ENCODE measurements at places on chromosomes 12 and 14.

- no peak for DNase-seq
These were observed 49.2 kb downstream of the TESPA1 start for GRCh38 chr12:54935235-54935951.

DNA sequence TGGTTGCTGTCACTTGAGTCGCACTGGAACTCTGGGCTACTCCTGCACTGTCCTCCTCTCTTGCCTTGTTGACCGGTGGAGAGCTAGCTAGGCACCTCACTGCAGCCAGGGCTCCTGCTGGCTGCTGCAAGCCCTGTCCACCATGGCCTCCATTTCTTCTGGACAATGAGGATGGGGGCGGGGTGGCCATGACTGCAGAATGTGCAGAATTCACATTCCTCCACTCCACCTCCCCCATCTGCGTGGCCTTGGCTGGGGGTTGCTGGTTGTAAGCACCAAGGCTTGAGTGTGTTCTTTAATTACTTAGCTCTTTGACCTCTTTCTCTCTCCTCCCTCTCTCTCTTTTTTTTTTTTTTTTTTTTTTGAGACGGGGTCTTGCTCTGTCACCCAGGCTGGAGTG, 248.5 kb downstream of the PCNX1 start:
- no peak for DNase-seq

- DNase-seq: no peak
These were observed 123.1 kb upstream of the PRMT8 start for GRCh38 chr12:3367750-3368444.

- no peak for DNase-seq
These were observed 173.1 kb downstream of the SLC38A4 start for GRCh38 chr12:46652692-46653091.

DNA sequence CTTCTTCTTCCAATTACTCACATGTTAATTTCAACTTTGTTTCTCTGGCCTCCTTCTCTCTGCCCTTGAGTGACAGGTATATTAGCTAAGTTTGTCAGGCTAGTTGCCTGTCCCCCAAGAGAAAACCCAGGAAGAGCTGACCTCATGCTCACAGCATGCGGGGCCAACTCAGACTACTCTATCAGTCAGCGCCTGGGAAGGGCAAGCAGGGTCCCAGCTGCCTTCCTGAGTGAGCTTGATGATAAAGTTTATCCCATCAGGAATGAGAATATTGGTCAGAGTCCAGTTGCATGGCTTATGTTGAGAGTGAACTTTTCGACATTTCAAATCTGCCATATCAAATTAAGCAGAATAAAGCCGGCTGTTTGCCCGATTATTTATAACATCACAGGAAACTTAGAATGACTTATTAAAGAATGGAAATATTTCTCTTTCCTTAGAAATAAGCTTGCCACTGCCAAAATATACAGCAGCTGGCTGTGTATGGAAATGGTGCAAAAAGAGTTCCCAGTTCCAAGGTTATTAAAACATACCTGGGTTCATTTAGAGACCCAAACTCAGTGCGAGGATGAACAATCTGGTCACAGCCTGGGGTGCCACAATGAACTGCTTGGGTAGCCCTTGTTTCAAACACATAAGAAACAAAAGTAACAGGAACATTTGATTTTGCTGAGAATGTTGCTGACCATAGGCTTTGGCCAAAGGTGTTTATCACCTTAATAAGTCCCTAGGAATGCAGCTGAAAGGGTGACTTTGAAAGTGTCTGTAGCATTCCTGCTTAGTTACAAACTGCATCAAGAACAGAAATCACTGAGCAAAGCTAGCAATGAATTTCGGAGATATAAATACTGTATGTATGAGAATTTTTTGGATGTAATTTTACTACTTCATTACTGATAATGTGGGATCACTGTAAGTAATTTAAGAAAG, 1553.8 kb upstream of the FLRT2 start:
- no peak for DNase-seq

GRCh38 chr14:99566390-99567354, 37.3 kb downstream of the CCDC85C start:
- DNase-seq: peak; percentile 64

- DNase-seq: no peak
These were observed 10.9 kb upstream of the OTX2 start for GRCh38 chr14:56821177-56821576.

DNA sequence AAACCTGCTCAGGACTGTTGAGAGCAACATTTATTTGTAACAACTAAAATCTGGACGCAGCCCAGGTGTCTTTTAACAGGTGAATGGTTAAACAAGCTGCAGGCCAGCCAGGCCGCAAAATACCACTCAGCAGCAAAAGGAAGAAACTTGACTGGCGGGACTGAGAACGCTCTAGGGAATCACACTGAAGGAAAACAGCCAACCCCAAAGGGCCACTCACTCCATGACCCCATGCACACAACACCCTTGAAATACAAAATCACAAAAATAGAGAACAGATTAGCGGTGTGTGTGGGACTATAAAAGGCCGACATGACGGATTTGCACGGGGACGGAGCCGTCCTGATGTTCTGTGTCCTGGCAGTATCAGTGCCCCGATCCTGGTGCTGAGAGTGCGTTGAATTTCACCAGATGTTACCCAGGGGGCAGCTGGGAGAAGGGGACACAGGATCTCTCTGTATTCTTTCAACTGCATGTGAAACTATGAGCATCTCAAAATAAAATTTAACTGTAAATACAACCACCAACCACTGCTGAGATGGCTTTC, 23.0 kb downstream of the VPS37B start:
- DNase-seq: no peak

DNA sequence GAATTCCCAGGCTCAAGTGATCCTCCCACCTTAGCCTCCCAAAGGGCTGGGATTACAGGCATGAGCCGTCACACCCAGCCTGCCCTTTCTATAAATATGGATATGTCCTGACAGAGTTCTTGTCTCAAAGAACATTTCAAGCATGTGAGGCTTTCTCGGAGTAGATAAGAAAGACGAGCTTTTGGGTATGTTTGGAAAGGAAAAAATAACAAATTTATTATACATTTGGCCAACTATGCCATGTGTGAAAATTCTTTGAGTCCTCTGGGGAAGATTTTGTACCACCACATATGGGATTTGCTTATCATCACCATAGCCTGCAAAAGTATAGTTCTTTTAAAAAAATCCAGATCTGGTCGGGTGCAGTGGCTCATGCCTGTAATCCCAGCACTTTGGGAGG, 23.7 kb upstream of the MYBPC1 start:
- DNase-seq: no peak

DNA sequence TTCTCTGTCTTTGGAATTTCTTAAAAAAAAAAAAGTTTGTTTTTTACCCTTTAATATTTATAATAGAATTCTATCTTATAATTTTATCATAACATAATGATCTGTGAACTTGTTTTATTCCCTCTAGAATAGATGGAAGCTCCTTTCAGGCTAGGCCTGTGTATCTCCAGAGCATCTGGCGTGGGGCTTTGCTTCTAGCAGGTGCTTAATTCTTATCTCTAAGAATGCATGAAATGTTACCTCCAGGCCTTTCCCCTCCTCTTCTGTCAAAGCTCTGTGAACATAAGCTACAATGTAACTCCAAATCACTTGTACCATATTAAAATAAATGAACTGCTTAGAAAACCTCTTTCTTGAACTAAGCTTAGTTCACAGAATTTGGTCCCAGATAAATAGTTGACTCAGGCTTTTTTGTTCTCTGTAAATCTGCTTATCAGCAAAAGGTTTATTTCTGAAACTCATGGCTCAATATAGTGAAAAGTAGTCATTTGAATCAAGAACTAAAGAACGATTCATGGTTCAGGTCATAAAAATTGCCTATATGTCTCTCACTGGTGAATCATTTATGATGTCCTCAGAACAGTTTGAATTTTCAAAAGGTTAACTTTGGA, 407.1 kb downstream of the TRHDE start:
- DNase-seq: no peak

GRCh38 chr12:53427905-53428594, 4.4 kb downstream of the AMHR2 start:
- no peak for DNase-seq

DNA sequence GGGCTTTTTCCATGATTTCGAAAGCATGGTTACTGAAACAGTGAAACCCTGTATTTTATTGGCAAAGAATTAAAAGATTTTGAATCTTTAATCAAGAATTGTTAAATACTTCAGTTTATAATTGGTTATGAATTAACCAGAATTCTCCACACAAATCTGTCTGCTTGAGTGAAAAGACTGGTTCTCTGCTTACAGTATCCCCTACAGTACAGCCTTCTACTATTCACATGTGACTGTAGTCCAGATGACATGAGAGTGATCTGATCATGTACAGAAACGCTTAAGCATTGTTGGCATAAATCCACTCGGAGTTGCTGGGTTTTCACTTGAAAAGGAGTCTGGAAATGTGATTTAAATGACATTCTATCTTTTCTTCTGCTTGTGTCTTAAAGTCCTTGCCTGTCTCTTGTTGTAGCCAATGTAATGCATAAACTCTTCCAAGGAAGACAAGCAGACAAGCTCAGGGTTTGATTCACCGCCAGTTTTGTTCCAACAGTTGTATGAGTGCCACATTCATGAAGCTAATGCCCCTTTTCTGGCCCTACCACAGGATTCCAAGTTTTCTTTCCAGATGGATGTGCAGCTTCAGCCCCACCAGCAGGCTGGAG, 222.0 kb upstream of the LRIG3 start:
- DNase-seq: no peak

DNA sequence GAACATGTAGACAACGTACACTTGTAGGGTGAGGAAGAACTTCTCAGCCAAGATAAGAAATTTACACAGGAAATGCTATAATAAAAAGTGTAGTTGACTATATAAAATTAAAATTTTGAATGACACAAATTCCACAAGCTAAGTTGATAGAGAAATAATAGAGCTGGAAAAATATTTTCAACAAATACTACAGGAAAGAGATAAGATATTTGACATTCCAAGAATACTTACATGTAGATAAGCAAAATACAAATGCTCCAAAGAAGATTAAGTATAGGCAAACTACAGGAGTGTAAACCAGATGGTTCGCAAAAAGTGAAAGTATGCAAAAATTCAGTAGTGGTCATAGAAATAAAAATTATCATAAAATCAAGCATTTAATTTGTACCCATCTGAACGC, 49.2 kb upstream of the ANP32D start:
- no peak for DNase-seq

DNA sequence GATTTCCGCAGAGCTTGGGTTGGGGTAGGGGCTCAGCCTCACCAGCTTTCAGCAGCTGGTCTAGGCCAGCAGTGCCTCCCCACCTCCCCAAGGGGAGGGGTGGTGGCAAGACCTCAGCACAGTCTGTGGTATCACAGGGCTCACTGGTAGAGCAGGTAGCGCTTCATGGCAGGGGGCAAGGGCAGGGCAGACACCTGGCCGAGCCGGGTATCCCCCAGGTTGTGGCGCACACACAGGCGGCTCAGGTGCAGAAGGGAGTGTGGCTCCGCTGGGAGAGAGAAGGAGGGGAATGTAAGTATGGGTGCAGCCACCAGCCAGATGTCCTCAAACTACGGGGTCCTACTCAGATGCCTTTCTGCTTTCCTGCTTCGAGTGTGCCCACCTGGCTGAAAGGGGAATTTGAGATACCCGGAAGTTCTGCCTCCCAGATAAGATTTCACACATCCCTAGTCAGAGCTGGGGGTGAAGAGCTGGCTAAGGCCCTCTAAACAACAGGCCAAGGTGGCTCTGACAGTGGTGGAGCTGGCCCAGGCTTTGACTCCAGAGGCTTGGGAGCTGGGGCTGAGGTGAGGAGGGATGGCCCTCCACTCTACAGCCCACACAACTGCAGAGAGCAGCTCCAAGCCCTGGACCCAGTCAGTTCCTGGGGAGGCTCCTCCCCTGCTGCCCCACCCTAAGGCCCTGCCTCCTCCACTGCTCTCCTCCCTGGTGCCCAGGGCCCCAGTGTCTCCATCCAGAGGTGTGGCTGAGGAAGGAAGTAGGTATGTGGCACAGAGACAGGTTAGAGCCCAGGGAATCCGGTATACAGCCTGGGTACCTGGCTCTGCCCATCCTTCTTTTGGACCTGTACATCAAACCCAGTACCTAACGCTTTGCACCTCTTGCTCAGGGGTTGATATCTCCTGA, 1.8 kb downstream of the SPSB2 start:
- DNase-seq: peak; percentile 77

DNA sequence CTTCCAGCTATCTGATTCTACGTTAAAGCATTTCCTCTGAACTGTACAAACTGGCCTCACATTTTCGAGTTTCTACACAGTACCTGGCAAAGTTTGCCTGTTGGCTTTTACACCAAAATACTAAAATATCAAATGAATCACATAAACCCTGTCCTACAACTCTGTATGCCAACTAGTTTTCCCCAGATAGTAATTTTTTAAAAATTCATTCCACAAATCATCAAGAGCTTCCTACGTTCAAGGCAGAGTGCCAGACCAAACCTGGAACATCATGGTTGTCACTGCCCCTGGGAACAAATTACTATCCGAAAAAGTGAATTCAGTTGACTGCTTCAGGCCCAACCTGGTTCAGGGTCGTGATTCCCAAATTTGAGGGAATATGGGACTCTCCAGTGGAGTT, 2.1 kb downstream of the TMEM30B start:
- DNase-seq: no peak

GRCh38 chr14:58977366-58977765, 211.1 kb upstream of the DAAM1 start:
- DNase-seq: no peak

GRCh38 chr14:90819734-90820393, 3.6 kb upstream of the TTC7B start:
- DNase-seq: no peak

DNA sequence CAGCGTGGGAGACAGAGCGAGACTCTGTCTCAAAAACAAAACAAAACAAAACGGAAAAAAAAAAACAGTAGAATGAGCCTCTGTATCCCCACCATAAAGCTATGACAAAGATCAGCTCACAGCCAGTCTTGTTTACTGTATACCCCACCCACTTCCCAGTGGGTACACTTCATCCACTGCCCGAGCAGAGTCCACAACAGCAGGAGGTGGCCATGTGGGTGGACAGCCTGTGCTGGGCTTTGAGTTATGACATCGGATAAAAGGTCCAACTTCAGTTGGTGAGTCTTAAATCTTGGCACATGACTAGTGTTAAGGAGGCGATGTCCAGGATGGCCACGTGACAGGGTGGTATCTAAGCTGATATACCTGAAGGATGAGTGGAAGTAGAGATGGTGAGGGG, 34.8 kb upstream of the MAPKAPK5 start:
- DNase-seq: peak; percentile 82

GRCh38 chr12:4269279-4269991, 4.1 kb upstream of the CCND2 start:
- peak; percentile 94 for DNase-seq

DNA sequence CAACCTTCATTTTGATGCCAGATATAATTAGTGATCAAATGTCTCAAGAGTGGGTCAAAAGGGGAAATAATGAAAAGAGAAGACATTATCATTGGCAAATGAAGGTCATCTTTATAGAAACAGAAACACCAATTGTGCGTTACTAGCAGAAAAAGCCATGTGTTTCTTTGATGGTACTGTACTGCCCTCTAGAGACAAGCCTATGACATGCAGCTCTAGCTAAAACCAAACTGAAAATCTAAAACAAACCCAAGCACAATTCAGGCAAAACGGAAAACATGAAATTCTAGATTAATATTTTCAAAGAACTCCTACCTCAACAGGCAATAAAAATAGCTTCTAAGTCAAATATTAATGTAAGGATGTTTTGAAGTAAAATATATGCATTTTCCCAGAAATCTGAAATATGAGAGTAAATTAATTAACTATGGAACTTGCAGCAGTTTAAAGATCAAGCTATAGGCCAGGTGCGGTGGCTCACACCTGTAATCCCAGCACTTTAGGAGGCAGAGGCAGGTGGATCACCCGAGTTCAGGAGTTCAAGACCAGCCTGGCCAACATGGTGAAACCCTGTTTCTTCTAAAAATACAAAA, 115.4 kb downstream of the KLHL28 start:
- no peak for DNase-seq
